Stimulated activated CD4-positive, alpha-beta T cell treated with anti-CD3 and anti-CD28 coated beads, Interleukin-12 subunit alpha, Interleukin-12 subunit beta, amount 100 ng/mL, for 4 hours (primary cell): ENCODE measurements at places on chromosomes 16 and 17.

GRCh38 chr17:47287068-47287467, 33.4 kb downstream of the ITGB3 start:
- DNase-seq = no peak

DNA sequence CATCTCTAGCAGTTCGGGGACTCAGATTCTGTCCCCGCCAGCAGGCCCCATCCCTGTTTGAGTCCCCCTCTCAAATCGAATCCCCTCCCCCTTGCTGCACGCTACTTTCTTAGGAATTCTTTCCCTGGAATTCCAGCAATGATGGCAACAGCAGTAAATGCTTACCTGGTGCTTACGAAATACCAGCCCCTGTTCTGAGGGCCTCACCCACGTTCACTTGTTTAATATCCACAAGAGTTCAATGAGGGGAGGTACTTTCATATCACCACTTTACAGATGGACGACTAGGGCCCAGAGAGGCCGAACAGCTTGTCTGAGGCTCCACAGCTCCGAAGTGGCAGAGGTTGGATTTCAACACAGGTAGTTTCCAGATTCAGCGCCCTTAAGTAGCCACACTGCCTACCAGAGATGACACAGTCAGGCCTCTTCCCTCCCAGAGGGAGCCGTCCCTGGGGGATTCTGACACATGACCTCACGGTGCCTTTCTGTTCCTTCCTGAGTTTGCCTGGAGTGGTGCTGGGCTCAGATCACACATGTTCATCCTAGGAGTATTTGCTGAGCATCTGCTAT, 120.7 kb upstream of the GSE1 start:
- DNase-seq = no peak

GRCh38 chr16:51636920-51637769, 486.1 kb upstream of the SALL1 start:
- no peak for DNase-seq

GRCh38 chr17:37276475-37276874, 99.3 kb upstream of the C17orf78 start:
- DNase-seq = no peak

DNA sequence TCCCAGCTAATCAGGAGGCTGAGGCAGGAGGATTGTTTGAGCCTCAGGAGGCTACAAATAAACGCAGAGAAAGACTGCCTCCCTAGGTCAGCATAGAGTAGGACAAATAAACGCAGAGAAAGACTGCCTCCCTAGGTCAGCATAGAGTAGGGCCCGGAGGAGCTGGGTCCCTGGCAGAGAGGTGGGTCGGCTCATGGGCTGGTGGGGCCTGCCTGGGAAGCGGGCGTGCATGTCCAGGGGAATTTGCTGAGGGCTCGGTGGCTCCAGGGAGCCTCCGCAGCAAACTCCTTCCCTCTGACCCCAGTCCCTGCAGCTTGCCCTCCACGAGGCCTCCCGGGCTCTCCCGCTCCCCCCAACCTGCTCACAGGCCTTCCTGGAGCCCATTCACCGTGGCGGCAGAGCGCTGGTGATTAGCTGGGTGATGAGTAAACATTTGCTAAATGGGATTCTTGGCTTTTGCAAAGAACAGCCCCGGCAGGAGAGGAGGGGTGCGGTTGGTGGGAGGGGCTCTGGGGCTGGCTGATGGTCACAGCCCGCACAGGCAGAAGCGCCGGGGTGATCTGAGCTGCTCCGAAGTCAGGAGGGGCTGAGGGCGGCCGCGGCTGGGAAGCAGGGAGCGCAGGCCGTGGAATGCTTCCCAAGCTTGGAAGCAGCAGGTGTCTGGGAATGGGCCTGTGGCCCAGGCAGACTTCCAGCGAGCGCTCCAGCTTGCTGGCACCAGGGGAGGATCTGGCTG, 93.1 kb downstream of the RTN4RL1 start:
- DNase-seq = no peak

DNA sequence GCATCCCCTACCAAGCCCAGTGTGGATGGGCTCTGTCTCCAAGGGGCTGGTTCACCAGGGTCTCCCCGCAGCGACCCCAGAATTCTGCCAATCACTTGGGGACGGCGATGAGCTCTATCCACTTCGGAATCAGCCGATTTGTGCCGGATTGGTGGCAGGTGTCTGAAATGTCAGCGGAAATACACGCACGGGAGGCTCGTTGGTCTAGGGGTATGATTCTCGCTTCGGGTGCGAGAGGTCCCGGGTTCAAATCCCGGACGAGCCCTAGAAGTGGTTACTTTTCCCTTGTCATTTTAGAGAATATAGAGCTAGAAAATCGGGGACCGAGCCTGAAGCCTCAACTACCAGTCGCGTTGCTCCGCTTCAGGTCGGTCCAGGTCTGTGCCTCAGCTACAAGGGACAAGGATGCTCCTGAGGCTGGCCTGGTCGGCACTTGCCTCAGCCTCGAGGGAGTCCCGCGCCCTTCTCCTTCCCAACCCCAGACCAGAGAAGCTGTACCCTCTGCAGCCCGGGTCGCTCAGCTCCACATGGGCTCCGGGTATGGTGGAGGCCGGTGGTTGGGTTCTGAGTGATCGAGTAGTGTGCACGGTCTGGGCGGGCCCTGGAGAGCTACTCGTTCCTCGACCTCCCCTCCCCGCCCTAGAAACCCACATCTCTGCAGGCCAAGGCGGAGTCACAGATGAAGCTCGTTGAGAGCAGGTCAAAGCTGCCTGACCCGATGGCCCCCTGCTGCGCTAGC, 16.0 kb upstream of the OR1F1 start:
- DNase-seq = peak; percentile 52

GRCh38 chr16:86256995-86257394, 253.3 kb upstream of the FOXF1 start:
- DNase-seq = no peak

DNA sequence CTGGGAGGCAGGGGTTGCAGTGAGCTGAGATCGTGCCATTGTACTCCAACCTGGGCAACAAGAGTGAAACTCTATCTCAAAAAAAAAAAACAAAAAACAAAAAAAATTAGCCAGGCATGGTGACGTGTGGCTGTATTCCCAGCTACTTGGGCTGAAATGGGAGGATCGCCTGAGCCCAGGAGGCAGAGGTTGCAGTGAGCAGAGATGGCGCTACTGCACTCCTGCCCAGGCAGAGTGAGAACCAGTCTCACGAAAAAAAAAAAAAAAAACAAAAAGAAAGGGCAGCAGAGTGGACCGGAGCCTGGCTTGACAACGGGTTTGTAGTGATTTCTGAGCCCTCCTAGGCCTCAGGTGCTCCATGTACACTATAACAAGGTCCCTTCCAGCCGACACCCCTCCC, 33.1 kb downstream of the PEMT start:
- DNase-seq = no peak

- no peak for DNase-seq
Observed at GRCh38 chr17:3043737-3044365, 19.6 kb downstream of the OR1D5 start.

DNA sequence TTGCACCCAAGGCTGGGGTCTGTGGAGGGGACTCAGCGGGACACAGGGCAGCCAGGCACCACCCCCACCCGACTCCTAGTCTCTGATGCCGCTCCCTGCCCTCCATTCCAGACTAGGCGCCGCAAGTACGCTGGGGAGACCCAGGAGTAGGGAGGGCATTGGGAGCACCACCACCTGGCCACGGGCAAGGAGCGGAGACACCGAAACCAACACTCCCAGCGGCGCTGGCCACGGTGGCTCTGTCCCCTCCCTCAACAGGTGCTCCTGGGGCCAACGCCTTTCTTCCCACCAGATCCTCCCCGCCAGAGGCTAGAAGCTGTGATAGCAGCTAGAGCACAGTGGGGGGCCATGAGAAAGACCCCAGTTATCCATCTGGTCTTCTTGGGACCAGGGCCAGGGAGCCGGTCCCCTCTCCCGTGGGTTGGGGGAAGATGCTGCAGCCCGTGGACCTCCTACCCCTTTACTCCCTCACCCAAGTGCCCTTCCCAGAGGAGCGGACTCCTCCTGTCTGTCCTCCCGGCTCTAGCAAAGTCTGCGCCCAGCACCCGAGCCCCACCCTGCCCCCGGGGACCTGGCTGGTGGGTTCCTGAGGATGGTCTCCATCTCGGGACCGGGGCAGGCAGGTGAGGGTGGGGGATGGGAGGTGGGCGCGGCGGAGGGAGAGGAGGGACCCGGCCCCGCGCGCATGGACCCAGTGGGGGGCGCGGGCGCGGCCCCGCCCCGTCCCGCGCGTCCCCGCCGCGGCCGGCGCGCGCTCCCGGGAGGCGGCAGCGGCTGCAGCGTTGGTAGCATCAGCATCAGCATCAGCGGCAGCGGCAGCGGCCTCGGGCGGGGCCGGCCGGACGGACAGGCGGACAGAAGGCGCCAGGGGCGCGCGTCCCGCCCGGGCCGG, at the start of gene SYNGR3:
SYNGR3 (plus strand) TSS at position 762 of the 892 bp plus-strand sequence. CDS start 133 bp downstream, outside the sequence.
- DNase-seq = no peak

- no peak for DNase-seq
Observed at GRCh38 chr16:19926449-19927390, 42.1 kb upstream of the GPRC5B start.

DNA sequence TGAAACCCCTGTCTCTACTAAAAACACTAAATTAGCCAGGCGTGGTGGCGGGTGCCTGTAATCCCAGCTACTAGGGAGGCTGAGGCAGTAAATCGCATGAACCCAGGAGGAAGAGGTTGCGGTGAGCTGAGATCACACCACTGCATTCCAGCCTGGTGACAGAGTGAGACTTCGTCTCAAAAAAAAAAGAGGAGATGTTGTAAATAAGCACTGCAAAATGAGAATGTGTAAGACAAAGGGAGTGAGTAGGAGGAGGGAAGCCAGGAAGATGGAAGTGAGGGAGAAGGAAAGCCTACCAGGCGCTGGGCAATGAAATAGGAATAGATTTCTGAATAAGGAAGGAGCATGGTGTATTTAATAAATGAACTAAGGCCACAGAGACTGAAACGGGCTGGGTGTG, 8.7 kb upstream of the PRPF8 start:
- DNase-seq = no peak

- no peak for DNase-seq
Observed at GRCh38 chr16:88487920-88488851, 35.1 kb downstream of the ZFPM1 start.

- no peak for DNase-seq
Observed at GRCh38 chr17:81712468-81713003, 452 bp downstream of the SLC25A10 start.

DNA sequence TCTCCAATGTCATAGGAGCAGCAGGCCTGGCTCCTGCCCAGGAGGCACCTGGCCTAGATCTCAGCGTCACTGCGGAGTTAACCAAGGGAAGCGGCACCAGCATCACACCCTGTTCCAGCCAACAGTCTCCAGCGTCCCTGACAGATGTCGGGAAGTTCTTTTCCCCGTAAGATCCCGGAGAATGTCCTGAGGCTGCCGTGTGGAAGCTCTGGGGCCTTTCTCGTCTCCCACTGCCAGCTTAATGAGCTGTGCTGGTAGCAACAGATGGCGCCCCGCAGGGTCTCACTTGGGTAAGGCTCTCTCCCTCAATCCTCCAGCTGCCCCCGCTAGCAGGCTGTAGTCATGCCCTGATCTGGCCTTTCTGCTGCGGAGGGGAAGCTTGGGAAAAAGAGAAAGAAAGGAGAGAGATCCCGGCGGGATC, 57.5 kb downstream of the MARCHF10 start:
- DNase-seq = no peak

- DNase-seq = peak; percentile 74
Observed at GRCh38 chr17:17440010-17440843, 36.6 kb upstream of the MED9 start.

GRCh38 chr17:67198131-67198530, 46.9 kb downstream of the HELZ start:
- no peak for DNase-seq

- no peak for DNase-seq
Observed at GRCh38 chr16:28104404-28104803, 40.9 kb upstream of the GSG1L start.

DNA sequence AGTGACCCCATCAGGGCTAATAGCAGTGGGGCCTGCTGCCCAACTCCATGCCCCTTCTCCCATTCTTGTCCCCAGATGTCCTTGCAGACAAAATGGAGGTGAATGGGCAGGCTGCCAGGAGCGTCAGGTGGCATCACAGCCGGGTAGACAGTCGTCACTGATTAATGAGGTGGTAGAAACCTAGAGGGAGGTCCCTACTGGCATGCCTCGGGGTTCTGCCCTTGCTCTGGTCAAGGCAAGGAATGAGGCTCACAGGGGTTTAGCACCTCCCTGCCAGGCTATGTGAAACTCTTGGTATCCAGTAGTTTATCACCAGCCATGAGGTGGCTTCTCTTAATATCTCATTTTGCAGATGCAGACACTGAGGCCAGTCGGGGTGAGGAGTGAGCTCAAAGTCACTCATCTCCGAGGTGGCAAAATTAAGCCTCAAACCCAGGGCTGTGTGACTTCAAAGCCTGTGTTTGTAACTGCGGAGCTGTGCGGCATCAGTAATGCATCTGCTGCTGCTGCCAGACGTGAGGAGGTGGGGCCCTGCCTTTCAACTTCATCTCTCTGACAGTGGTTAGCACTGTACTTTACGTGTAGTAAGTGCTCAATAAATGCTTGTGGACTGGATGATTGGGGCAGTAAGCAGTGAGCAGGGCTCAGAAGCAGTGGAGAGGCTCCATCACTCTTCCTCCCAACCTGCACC, 21.3 kb downstream of the RAI1 start:
- DNase-seq = no peak

DNA sequence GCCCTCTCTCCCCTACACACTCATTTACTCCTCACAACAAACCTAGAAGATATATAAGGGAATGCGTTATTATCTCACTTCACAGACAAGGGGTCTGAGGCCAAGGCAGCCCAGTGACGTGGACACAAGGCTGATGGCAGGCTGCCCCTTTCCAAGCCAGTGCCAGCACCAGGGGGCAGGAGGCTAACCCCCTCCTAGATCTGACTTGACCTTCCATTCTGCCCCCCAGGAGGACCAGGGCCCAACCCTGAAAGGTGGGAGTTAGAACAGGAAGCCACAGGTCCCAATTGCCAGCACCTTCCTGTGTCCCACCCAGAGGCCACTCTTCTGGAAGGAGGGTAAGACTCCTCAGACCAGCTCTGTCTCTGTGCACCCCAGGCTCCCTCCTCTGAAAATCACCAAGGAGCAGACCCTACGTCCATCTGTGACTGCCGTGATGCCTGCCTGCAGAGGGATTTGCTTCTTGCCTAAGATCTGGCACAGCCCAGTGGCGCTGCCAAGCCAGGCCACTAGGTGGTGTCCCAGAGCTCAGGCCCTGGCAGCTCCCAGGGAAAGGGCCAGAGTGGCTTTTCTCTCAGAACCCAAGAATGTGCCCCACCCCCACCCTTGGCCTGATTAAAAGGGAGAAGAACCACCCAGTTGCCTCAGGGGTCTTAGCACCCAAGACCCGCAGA, 42.4 kb upstream of the MRPS23 start:
- peak; percentile 79 for DNase-seq

GRCh38 chr17:58785097-58785496, 29.4 kb downstream of the PPM1E start:
- DNase-seq = no peak

GRCh38 chr17:60256174-60256573, 106.4 kb downstream of the CA4 start:
- DNase-seq = no peak
